A549 treated with Hydrocortisone at 1 μM for 4 hours (cell line): ENCODE measurements at places on chromosomes 6 and 20. TPM values are rescaled to one million over a fixed set of nuclear protein-coding genes. Genes with fewer than 3 reads are reported as not detected.

Gene TGM3
- 0.06 to 0.12 TPM (median 0.07 TPM) in 4 of 5 replicates, not detected in the other for total RNA-seq

Gene PROKR2
- not detected in 5 replicates for total RNA-seq

Gene SGK2
- 7.1 to 8.1 TPM (median 7.2 TPM) in 5 replicates for total RNA-seq

Gene FERMT1
- 14.2 to 18.4 TPM (median 14.7 TPM) in 5 replicates for total RNA-seq

Gene C6orf15
- total RNA-seq = 0.09 TPM in 1 of 5 replicates, not detected in the others

Gene TNFAIP3
- 19.6 to 31.7 TPM (median 22.6 TPM) in 5 replicates for total RNA-seq

Gene TRIM31
- 0.56 to 0.85 TPM (median 0.63 TPM) in 5 replicates for total RNA-seq

Gene MCM3
- total RNA-seq = 72.2 to 87.5 TPM (median 78.3 TPM) in 5 replicates

Gene RAMACL
- 0.08 to 0.16 TPM (median 0.10 TPM) in 5 replicates for total RNA-seq

Gene KCNG1
- 24.0 to 41.9 TPM (median 29.8 TPM) in 5 replicates for total RNA-seq

Gene CDH4
- total RNA-seq = 5.8 to 9.4 TPM (median 7.9 TPM) in 5 replicates

Gene EPPIN
- not detected in 5 replicates for total RNA-seq

Gene SPEF1
- 1.3 to 2.3 TPM (median 1.9 TPM) in 5 replicates for total RNA-seq

Gene ZBTB12
- 3.3 to 4.2 TPM (median 3.9 TPM) in 5 replicates for total RNA-seq

Gene OOEP
- total RNA-seq = not detected in 5 replicates

Gene GMNN
- 59.9 to 61.8 TPM (median 60.8 TPM) in 5 replicates for total RNA-seq

Gene HAO1
- not detected in 5 replicates for total RNA-seq

Gene GSTA1
- not detected in 5 replicates for total RNA-seq

Gene HCK
- total RNA-seq = 0.09 to 0.13 TPM (median 0.11 TPM) in 5 replicates

Gene MOG
- not detected in 5 replicates for total RNA-seq

Gene RAET1E
- total RNA-seq = 1.9 to 3.3 TPM (median 2.8 TPM) in 5 replicates

Gene RSPO3
- total RNA-seq = 65.9 to 80.7 TPM (median 69.0 TPM) in 5 replicates

Gene ZC2HC1B
- total RNA-seq = not detected in 5 replicates

Gene WFDC10A
- not detected in 5 replicates for total RNA-seq

Gene FOXC1
- 4.7 to 6.8 TPM (median 6.4 TPM) in 5 replicates for total RNA-seq

Gene TTBK1
- 0.05 to 0.07 TPM (median 0.06 TPM) in 5 replicates for total RNA-seq

Gene LRRC73
- total RNA-seq = 0.71 to 1.4 TPM (median 1.1 TPM) in 5 replicates

Gene LAMA4
- 1.1 to 1.5 TPM (median 1.3 TPM) in 5 replicates for total RNA-seq

Gene GPR31
- not detected in 5 replicates for total RNA-seq

Gene RSPO4
- total RNA-seq = not detected in 5 replicates
